ENCODE measurements at places on chromosomes 12 and 14.

GRCh38 chr12:71671816-71672215, 7.7 kb downstream of the THAP2 start:
- no peak for DNase-seq

- no peak for DNase-seq
These were observed 746.5 kb downstream of the SLC6A15 start for GRCh38 chr12:84165998-84166571.

DNA sequence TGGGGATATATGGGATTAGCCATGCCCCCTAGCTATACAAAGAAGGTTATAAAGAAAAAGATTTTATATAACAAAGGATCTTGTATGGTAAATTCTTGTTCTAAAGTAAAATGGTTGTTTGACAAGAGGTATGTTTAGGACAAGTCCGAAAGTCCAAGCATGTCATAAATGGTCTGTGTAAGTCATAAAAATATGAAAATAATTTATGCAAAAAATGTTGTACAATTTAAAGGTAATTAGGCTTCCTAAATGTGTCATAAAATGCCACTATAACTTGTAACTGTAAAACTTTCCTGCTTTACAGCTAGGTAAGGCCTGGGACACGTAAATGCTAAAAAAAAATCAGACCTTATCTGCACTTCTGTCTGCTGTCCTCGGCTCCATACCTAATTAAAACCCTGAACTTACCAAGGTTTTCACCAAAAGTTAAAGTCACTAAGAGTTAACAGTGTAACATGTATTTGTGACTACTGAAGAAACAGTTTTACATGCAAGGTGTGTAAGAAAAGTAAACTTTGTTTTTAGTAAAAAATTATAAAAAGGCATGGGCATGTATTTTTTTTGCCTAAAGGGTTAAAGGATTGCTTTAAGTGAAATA, 110.0 kb upstream of the RESF1 start:
- no peak for DNase-seq

GRCh38 chr12:42237853-42238239, 202 bp downstream of the YAF2 start:
- no peak for DNase-seq

DNA sequence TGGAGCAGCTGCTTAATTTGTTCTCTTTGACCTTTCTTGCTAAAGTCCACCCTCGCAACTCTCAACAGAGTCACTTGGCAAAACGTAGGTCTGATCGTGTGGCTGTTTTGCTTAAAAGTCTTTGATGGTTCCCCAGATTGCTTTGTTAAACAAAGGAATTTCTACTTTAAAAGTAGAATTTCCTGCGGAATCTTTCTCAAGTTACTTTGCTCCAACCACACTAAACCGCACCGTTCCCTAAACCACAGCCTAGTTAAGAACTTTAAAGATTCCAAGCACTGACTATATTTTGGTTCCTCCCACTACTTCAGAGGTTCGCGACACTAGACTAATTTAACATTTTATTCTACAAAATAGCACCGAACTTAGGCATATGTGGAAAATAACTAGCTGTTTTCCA, 114.8 kb upstream of the FGD4 start:
- DNase-seq, result no peak

GRCh38 chr14:37202265-37202664, 4.5 kb downstream of the MIPOL1 start:
- no peak for DNase-seq

GRCh38 chr14:91732859-91733477, 1.1 kb upstream of the CATSPERB start:
- no peak for DNase-seq

- DNase-seq, result no peak
These were observed 13.7 kb downstream of the TRIM9 start for GRCh38 chr14:51081209-51081608.

- no peak for DNase-seq
These were observed 141.5 kb downstream of the CEP83 start for GRCh38 chr12:94318181-94318580.

- DNase-seq, result no peak
These were observed 60.9 kb downstream of the NAV3 start for GRCh38 chr12:77891518-77892147.

GRCh38 chr12:101441461-101442224, 33.5 kb upstream of the SPIC start:
- no peak for DNase-seq

- DNase-seq, result no peak
These were observed 93.9 kb upstream of the NCOR2 start for GRCh38 chr12:124661341-124661740.

GRCh38 chr12:102421802-102422583, 58.4 kb downstream of the IGF1 start:
- DNase-seq, result peak; percentile 58

DNA sequence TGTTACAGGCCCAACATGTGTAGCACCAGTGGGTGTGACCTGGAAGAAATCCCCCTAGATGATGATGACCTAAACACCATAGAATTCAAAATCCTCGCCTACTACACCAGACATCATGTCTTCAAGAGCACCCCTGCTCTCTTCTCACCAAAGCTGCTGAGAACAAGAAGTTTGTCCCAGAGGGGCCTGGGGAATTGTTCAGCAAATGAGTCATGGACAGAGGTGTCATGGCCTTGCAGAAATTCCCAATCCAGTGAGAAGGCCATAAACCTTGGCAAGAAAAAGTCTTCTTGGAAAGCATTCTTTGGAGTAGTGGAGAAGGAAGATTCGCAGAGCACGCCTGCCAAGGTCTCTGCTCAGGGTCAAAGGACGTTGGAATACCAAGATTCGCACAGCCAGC, 8.6 kb downstream of the BCL2L14 start:
- no peak for DNase-seq

DNA sequence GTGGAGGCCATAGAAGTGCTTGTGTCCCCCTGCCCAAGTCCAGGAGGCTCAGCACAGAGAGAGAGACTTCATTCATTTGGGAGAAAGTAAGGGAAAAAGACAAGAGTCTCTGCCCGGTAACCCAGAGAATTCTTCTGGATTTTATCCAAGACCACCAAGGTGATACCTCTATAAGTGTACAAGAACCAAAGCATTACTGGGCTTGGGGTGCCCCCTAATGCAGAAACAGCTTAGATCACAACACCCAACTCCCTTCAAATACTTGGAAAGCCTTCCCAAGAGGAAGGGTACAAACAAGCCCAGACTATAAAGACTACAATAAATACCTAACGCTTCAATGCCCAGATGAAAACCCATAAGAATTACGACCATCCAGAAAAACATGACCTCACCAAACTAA, 119.7 kb upstream of the PDE3A start:
- DNase-seq, result no peak

DNA sequence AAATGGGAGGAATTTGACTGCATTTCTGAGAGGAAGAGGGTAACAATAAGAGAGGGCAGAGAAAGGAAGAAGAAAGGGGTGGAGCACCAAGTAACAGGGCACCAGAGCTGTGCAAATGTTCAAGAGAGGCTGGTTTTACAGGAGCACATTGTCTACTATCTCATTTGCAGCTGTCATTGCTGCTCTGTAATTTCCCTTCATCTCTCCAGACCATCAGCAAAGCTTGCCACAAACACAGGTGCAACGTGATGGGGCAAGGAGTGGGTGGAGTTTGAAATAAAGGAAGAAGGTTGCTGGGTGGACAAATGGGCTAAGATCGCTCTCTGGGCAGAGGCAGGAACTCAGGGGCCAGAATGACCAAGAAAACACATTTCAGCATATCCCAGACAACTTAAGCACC, 47.9 kb upstream of the PLEKHG6 start:
- DNase-seq, result no peak

GRCh38 chr14:66634876-66635275, 126.9 kb downstream of the GPHN start:
- DNase-seq, result no peak

GRCh38 chr14:35072226-35072625, 26.2 kb downstream of the FAM177A1 start:
- DNase-seq, result no peak

- DNase-seq, result no peak
These were observed 25.5 kb upstream of the COX6A1 start for GRCh38 chr12:120412421-120412820.
